ENCODE measurements at places on chromosomes 5 and 9. TPM values are rescaled to one million over a fixed set of nuclear protein-coding genes. Genes with fewer than 3 reads are reported as not detected.

- no peaks in the 10 kb centered on the region for H3K27me3 ChIP-seq
- no peak overlapping the region for H3K27ac ChIP-seq
- H3K36me3 ChIP-seq, result no peaks in the 10 kb centered on the region
- no peaks in the 10 kb centered on the region for H3K4me1 ChIP-seq
- no peak for DNase-seq
- no peak overlapping the region for H3K4me3 ChIP-seq
Observed at GRCh38 chr5:53508125-53508524, 27.7 kb downstream of the FST start.

SPARC gene
- total RNA-seq, result 892 TPM

DNA sequence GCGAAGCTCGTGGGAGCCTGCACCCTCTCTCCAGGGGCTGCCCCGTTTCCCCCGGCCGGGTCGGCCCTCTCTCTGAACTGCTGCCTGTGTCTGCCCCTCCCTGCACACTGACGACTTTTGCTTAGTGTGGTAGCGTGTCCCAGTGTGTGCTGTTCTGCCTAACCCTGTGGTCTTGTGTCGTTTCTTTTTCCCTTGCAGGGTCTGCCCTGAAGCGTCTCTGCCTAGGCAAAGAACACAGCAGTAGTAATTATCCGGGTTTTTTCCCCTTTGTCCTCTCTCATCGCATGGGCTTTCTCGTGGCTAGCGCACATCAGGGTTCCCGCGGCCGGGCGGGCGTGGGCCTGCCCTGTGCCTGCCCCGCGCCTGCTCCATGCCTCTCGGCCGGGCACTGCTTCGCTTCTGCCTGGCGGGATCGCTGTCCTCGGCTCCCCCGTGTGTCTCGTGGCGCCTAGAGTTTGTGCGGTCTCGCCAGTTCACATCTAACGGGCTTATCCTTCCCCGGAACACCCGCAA is 122.7 kb downstream of the WNK2 start:
- peaks cover 7% of the 10 kb centered on the region for H3K4me1 ChIP-seq
- no peaks in the 10 kb centered on the region for H3K36me3 ChIP-seq
- DNase-seq, result peak; percentile 2
- H3K4me3 ChIP-seq, result no peak overlapping the region
- no peaks in the 10 kb centered on the region for H3K27me3 ChIP-seq

GABRA6 gene
- total RNA-seq, result not detected

DNA sequence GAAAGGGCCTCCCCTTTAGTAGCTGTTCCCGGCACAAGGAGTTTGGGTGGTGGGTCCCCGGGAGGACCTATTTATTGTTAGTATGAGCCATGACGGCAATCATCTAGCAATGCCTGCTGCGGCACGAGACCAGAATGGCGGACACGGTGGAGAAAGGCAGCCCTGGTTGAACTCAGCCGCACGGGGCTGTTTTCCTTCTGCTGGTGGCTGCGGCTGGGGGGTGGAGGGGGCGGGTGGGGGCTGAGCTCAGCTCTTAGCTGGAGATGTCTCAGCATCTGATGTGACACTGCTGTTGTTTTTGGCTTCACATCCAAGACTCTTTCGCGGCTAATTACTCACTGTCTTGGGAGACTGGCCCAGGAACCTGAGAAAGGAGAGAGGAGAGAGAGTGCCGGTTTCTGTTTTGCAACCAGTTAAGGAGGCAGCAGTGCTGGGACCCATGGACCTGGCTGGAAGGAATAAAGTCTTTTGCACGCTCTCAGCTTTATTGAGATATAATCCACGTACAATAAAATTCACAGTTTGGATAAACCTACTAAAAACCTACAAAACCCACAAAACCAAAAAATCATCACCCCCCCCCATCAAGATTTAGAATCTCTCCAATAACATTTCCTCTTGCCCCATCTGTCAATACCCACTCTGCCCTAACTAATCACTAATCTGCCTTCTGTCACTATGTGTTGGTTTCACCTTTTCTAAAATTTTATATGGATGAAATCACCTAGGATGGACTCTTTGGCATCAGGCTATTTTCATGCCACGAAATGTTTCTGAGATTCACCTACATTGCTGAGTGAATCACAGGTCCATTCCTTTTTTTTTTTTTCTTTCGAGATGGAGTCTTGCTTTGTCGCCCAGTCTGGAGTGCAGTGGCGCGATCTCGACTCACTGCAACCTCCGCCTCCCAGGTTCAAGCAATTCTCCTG is 81.8 kb upstream of the NEURL1B start:
- H3K27me3 ChIP-seq, result no peaks in the 10 kb centered on the region
- H3K36me3 ChIP-seq, result no peaks in the 10 kb centered on the region
- peak; percentile 80 for DNase-seq

- no peak for DNase-seq
- no peak overlapping the region for H3K27ac ChIP-seq
- no peaks in the 10 kb centered on the region for H3K36me3 ChIP-seq
- H3K4me3 ChIP-seq, result no peak overlapping the region
Observed at GRCh38 chr9:113623851-113624485, 160.4 kb downstream of the RGS3 start.

DNA sequence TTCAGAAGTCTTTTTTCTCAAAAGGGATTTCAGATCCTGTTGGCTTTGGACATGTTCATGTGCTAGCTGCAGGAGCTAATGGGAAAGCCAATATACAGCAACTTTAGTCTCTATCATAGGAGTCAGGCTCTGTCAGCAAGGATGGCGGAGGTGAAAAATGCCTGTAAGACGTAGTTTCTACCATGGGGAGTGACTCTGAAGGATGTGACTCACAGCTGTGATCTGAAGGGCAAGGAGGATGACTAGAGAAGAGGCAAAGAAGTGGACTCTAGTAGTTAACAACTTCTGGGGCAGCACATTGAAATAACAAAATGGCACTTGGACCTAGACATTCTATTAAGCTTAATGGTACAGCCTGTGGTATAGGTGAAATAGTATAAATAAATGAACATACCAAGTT is 3.1 kb upstream of the NDUFS4 start:
- DNase-seq, result no peak
- H3K27me3 ChIP-seq, result no peaks in the 10 kb centered on the region
- H3K27ac ChIP-seq, result no peak overlapping the region
- peaks cover 10% of the 10 kb centered on the region for H3K4me1 ChIP-seq

KIAA1958 gene
- 3.0 TPM for total RNA-seq

POU5F2 gene
- 0.30 TPM for total RNA-seq

GRCh38 chr9:5515261-5515650 is 4.9 kb downstream of the PDCD1LG2 start:
- H3K36me3 ChIP-seq, result no peaks in the 10 kb centered on the region
- no peaks in the 10 kb centered on the region for H3K27me3 ChIP-seq
- no peak overlapping the region for H3K27ac ChIP-seq
- no peak for DNase-seq
- no peak overlapping the region for H3K4me3 ChIP-seq

DNA sequence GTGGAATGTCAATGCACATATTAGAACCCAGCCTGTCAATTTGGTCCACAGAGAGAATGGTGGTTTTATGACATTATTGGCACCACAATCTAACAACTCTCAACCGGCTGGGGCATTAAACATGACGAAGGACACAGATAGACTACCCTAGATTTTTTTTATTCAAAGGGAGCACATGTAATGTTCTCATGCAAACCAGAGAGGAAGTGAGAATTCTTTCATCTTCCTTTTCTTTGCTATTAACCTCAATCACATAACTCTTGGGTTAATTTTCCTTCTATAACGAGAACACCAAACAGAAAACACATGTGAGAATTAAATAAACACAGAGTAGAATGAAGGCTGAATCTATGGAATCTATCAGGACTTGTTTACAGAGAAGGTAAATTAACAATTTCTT is 94.9 kb upstream of the TNC start:
- H3K4me3 ChIP-seq, result no peak overlapping the region
- peaks cover 4% of the 10 kb centered on the region for H3K27me3 ChIP-seq
- H3K27ac ChIP-seq, result no peak overlapping the region
- peaks cover 11% of the 10 kb centered on the region for H3K4me1 ChIP-seq

DNA sequence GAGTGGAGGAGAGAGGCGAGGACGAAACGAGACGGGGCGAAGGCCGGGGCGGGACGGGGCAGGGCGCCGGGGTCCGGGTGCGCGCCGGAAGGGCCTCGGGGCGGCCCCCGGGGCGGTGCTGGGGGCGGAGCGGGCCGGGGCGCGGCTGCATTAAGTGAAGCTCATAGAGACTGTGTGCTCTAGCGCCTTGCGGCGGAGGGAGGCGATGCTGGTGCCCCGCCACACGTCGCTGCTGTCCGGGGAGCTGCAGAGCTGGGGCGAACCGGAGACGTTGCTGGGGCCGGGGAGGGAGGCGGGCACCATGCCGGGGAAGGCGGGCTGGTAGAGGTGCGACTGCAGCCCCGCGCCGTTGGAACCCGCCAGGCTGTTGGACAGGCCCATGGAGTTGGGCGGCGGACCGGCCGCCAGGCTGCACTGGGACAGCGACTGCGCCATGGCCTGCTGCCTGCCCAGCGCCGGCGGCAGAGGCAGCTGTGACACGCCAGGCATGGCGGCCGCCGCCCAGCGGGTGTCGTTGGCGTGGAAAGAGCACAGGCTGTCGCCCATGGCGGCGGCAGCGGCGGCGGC is 8.3 kb downstream of the OTP start:
- no peak for DNase-seq
- no peak overlapping the region for H3K27ac ChIP-seq
- H3K4me3 ChIP-seq, result peak overlapping the region; percentile 35

GRCh38 chr5:181167814-181168488 is 20.6 kb downstream of the OR2V2 start:
- H3K36me3 ChIP-seq, result no peaks in the 10 kb centered on the region
- no peak for DNase-seq
- peaks cover 88% of the 10 kb centered on the region for H3K27me3 ChIP-seq
- no peaks in the 10 kb centered on the region for H3K4me1 ChIP-seq

- no peak overlapping the region for H3K27ac ChIP-seq
- no peaks in the 10 kb centered on the region for H3K36me3 ChIP-seq
- no peak overlapping the region for H3K4me3 ChIP-seq
- no peaks in the 10 kb centered on the region for H3K27me3 ChIP-seq
- no peak for DNase-seq
Observed at GRCh38 chr9:18423791-18424531, 50.0 kb upstream of the ADAMTSL1 start.

DNA sequence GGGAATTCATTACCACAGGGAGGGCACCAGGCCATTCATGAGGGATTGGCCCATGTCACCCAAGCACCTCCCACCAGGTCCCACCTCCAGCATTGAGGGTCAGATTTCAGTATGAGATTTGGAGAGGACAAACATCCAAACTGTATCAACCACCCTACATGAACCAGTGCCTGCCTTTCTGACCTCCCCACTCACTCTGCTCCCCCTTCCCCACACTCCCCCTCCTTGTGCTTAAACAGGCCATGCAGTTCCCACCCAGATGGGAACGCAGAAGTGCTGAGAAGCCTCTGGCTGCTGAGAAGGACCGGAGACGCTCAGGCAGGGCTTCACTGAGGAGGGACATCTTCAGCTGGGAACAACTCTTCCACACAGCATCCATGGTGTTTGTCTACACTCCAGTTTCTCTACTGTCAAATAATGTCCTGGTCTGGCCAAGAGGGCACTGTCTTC is 30.0 kb upstream of the ADAMTS2 start:
- no peaks in the 10 kb centered on the region for H3K27me3 ChIP-seq
- DNase-seq, result no peak
- H3K4me3 ChIP-seq, result no peak overlapping the region
- no peak overlapping the region for H3K27ac ChIP-seq
- H3K4me1 ChIP-seq, result no peaks in the 10 kb centered on the region
- no peaks in the 10 kb centered on the region for H3K36me3 ChIP-seq

THBS4 gene
- total RNA-seq, result 126 TPM

SPACA9 gene
- total RNA-seq, result 10.1 TPM

DNA sequence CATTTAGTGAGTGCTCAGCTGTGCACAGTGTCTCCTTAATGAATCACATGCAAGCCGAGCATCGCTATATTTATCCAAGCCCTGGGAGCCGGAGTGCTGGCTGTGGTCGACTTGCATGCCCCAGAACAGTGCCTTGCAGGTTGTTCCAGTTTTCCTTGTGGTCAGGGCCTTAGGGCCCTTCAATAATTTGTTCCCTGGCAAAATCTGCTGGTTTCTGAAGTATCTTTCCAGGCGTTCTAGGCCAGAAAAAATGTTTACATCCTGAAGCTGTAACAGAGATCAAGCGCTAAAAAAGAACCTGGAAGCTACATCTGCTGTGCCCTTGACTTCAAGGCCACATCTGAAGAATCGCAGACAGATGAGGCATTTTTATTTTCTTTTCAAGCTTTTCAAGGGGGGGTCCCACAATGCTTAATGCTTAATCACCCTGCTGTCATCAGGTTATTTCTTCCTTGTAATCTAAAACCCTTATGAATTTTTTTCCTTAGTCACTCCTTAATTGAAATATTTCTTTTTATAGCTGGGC is 105.8 kb downstream of the DOCK2 start:
- DNase-seq, result peak; percentile 11
- peaks cover 3% of the 10 kb centered on the region for H3K4me1 ChIP-seq
- H3K27ac ChIP-seq, result no peak overlapping the region
- H3K36me3 ChIP-seq, result no peaks in the 10 kb centered on the region
- no peaks in the 10 kb centered on the region for H3K27me3 ChIP-seq
- no peak overlapping the region for H3K4me3 ChIP-seq

- H3K36me3 ChIP-seq, result no peaks in the 10 kb centered on the region
- DNase-seq, result no peak
- H3K27ac ChIP-seq, result no peak overlapping the region
Observed at GRCh38 chr5:126852841-126853271, 75.9 kb downstream of the LMNB1 start.

GPR151 gene
- not detected for total RNA-seq

DNA sequence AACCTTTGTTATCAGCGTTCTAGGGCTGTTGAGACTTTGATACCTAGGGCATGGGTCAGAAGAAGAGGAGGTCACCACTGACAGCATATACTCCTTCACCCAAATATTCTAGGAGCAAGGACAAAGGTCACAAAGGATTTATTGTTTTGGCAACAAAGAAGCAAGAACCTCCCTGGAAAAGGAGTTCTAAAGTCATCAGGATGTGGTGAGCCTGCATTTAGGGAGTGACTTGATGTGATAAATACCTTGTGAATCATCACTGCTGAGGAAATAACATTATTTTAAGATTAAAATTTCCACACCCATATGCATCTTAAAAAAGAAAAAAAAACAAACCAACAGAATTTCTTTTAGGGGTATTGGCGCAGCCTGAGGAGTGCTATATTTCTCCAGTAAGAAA is 13.9 kb downstream of the IFNA1 start:
- H3K27me3 ChIP-seq, result no peaks in the 10 kb centered on the region
- H3K4me1 ChIP-seq, result no peaks in the 10 kb centered on the region
- H3K4me3 ChIP-seq, result no peak overlapping the region
- no peak overlapping the region for H3K27ac ChIP-seq

DNA sequence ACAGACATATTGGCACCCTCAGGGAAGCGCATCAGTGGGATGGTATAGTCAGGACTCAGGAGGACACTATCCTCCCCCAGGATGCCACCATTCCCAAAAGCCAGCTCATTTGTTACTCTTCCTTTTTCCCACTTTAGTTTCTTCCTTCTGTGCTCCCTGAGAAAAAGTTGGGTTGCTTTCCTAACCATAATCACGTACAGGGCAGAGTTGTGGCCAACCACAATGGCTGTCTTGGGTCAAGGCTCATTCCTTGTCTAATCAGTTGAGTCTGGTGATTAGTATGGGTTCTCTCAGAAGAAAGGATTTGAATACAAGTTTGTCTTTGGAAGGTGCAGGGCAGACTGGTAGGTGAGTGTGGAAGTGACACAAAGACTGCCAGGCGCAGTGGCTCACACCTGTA is 26.6 kb upstream of the ATP6V1G1 start:
- H3K36me3 ChIP-seq, result no peaks in the 10 kb centered on the region
- H3K27ac ChIP-seq, result no peak overlapping the region
- DNase-seq, result no peak
- no peak overlapping the region for H3K4me3 ChIP-seq
- H3K4me1 ChIP-seq, result no peaks in the 10 kb centered on the region
- peaks cover 4% of the 10 kb centered on the region for H3K27me3 ChIP-seq

GRCh38 chr5:91061946-91062562 is 321.1 kb downstream of the ARRDC3 start:
- peaks cover 18% of the 10 kb centered on the region for H3K4me1 ChIP-seq
- H3K4me3 ChIP-seq, result no peak overlapping the region
- no peak for DNase-seq
- no peaks in the 10 kb centered on the region for H3K27me3 ChIP-seq
- no peaks in the 10 kb centered on the region for H3K36me3 ChIP-seq
